ENCODE measurements at places on chromosomes 11 and 22.

DNA sequence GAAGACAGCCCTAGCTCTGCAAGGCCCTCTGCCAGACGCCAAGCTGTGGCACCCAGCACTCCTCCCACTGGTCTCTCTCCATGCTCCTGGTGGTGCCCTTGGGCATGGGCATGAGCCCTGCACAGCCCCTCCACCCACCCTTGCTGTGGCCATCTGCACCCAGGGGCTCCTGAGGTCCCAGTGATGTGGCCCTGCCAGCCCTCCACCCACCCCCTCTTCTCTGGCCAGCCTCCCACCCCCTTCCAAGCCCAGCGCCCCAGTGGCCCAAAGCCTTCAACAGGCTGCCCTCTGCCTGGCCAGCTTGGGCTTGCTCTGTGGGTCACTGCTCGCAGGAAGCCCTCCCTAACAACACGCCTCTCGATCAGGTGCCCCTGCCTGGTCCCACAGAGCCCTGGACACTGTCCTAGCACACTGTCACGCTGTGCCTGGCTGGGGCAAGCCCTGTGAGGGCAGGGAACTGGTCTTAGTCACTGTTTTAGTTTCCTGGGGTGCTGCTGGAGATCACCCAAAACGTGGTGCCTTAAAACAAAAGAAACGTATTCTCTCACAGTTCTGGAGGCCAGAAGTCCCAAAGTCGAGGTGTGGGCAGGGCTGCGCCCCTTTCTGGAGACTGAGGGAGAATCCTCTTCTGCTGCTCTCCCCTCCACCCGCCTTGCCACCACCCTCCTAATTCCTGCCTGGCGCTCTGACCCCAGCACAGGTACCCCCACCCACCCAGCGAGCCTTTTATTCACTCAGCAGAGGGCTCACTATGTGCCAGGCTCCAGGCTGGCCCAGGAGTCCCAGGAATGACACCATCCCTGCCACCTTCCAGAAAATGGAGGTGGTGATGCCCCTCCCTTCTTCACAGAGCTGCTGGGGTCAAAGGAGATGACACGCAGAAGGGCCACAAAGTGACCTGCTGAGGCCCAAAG lies 14.7 kb downstream of the SULT4A1 start:
- no peak for DNase-seq

- DNase-seq, result peak; percentile 88
Observed at GRCh38 chr22:49962012-49962750, 1.6 kb downstream of the PIM3 start.

DNA sequence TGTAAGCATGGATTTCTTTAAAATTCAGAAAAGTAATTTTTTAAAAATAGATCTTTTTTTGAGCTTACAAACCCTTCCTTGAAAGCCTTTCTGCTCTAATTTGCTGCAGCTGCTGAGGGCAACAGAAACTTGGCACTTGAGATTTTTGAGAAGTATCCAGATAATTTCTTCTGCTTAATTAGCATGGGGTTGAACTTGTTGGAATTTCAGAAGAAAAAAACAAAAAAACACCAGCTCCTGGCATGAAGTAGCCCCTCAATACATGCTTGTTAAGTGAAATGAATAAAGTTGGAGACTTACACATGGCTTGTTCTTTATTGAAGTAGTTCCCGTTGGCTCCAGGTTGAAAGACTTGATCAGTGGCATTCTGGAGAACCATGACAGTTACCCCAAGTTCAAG lies 331.4 kb upstream of the RAG2 start:
- DNase-seq, result no peak

DNA sequence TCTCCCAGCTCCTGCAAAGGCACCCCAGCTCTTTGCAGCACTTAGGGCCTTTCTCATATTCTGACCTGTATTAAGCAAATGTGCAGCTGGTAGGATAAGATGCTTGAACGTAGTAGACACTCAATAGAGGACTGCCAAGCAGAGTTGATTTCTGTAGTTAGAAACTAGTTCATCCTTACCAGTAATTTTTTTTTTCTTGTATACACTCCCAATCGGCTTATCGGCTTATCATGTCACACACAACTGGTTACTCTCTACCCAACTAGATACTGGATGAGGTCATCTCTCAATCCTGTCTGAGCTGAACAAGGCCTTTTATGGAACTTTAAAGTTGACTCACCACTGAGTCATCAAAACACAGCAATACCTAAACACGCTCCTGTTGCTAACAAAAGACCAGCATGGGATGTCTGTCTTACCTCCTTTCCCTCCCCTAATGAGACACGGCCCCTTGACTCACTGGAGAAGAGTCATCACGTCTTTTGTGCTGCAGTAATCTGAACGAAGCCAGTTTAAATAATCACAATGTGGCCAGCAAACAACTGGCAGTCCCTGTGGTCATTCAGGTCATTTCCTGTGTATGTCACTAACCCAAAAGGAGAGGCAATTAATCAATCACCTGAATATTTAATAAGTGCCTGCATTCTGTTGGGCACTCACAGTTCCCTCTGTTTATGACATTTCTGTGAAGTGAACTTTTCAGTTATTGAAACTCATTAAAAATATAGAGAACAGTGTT lies 7.5 kb upstream of the WEE1 start:
- DNase-seq, result peak; percentile 64

DNA sequence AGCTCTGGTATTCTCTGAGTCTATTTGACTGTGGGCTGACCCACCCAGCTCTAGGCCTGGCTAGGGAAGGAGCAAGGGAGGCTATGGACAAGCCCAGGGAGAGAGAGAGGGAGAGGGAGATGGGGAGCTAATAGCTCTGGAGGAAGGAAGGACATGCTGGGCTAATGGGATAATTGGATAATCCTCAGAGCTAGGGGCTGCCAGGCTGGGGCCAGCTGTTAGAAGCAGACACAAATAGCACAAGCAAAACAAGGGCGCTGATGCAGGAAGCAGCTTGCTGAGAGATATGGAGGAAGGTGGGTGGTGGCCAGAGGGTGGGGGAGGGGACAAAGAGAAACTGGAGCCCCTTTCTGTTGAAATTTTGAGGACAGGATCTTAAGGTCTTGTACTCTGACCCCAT lies 23.2 kb downstream of the ADORA2A start:
- no peak for DNase-seq

DNA sequence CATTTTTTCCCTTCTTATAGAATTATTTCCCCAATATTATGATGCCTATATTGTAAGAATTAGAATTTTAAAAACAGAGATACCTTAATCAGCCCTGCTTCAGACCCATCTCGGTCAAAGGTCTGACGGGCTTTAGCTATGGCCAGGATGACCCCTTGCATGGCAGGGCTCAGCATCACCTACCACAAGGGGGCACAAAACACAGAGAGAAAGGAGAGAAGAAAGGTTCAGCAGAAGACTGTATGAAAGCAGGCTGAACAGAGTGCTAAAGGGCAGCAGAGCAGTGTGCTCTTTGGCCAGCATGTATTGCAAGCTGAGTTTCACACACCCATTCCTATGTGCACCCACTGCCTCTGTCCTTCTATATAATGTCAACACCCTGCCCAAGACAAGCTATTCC lies 26.8 kb downstream of the CLDN25 start:
- DNase-seq, result no peak

- DNase-seq, result no peak
Observed at GRCh38 chr11:18471995-18472394, 16.3 kb downstream of the LDHAL6A start.

DNA sequence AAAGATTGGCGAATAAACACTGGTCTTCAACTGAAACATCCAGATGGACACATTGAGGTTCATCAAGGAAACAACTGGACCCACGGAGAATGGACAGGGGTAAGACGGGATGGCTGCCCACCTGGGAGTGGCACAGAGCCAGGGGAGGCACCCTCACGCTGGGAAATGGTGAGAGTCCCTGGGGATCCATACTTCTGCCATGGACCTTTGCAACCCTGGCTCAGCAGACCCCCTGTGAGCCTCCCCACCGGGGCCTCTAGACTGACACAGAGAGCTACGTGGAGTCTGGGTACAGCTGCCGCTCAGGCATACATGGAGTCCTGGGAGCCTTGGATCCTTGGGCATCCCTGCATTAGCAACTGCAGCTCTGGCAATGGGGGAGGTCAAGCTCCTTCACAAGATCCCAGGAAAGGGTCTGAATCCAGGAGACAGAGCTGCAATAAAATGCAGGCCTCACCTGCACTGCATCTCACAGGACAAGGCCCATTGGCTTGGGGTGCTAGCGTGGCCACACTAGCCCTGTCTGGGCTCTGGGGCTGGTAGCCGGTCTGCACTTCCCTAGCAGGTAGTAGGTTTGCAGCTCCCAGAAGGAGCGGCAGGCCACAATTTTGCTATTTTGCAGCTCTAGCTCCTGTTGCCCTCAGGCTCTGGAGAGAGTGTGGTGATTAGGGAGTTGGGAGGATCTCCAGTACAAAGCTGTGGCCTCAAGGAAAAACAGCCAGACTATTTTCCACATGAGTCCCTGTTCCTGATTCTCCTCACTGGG lies 496.4 kb upstream of the LRRC4C start:
- no peak for DNase-seq

DNA sequence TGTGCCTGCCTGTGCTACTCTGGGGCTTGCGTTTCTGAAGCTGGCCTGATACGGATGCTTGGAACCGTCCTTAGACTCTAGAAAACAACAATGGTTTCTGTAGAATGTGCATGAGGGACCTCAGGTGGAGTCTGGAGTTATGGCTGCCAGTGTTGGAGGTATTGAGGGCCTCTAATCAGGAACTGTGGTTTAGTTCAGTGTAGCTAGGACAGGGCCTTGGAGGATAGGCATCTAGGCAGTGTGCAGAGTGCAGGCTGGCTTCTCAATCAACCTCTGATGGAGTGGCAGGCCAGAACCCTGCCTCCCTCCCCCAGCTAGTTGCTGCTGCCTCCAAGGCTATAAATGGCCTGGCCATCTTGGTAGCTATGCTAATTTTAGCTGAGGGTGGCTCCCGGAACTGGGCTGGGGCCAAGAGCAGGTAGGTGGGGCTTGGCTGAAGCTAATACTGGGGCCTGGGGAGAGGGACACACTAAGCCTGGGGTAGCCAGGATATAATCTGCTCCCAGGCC lies 4.0 kb downstream of the STIM1 start:
- DNase-seq, result no peak

- no peak for DNase-seq
Observed at GRCh38 chr11:33742249-33742851, 6.1 kb upstream of the CD59 start.

DNA sequence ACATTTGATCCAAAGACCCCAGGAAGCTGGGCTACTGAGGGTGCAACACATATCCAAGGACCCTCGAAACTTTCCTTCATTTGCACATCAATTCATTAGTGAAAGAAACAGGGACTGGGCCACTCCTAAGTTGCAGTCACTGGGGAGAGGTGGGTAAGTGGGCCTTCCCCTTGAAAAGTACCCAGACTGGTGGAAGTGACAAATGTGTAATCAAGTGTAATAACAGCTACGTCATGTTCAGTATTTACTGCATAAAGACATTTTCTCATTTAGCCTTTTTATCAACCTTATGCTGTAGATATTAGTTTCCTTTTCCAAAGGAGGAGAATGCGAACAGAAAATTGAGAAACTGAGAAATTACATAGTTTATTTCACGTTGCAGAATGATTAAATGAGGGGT lies 101.9 kb upstream of the OLFML1 start:
- DNase-seq, result no peak

- no peak for DNase-seq
Observed at GRCh38 chr11:114208377-114208776, 87.8 kb upstream of the NNMT start.

GRCh38 chr22:25567251-25567675 lies 2.8 kb downstream of the GRK3 start:
- no peak for DNase-seq

DNA sequence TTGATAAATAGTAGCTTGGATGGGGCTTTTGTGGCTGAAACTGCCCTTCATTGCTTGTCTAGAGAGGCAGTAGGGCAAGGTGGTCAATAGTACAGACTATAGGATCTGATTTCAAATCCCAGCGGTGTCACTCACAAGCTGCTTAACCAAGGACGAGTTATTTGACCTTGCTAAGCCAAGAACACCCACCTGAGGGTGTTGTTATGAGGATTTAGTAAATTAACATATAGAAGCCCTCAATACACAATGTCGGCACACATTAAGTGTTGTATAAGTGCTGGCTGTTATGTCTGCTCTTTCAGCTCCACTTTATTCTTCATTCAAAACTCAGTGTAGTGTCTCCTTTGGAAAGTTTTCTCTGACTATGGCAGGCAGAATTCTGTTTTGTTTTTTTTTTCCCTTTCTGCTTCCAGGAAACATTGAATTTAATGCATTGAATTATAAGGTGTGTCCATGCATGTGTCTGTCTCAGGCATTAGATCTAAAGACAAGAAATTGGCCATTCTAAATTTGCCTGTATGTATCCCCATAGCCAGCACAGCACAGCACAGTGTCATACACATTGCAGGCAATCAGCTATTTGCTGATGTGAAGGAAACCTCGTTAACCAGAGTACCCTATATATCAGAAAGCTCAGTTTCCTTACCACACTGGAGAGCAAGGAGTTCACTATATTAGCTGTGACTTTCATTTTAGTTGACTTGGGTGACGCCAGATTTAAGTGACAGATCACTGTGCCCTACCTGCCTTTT lies 212.1 kb downstream of the NELL1 start:
- DNase-seq, result no peak

- no peak for DNase-seq
Observed at GRCh38 chr22:29473001-29473400, 7.0 kb upstream of the NEFH start.

- DNase-seq, result no peak
Observed at GRCh38 chr11:77806993-77807392, 13.5 kb downstream of the RSF1 start.

DNA sequence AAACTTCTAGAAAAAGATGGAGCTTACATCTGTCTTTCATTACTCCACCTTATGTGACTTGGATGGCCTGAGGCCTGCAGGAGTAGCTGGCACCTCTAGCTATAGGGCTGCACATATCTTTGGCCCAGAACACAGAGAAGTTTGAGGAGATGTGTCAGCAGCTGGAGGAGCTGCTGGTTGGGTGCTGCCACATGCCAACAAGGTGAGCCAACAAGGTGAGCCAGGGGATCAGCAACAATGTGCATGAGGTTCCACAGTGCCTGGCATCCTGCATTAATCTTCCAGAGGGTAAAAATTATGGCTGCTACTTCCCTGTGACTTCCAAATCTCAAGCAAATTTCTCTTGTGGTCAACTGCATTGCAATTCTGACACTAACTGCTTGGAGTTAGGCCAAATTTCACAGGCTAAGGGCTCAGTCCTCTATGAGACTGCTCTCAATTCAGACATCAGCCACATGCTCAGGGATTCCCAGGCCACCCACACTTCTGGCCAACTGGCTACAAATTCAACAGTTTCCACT lies 16.0 kb downstream of the RBM7 start:
- no peak for DNase-seq

DNA sequence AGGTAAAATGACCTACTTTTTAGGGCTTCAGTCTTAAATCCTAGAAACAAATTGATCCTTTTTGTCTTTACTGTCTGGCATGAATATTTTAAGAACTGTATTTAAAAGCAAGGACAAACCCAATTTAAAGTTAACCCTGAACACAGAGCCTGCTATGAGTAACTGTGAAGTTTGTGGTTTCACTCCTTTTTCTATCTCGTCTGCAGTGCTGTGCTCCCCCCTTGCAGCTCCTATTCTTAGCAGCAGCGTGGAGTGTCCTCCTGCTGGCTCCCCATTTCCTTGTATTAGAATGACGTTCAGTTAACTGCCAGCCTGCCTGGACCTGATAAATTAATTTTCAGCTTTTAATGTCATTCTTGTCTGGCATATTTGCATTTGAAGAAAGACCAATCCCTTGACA lies 40.0 kb upstream of the LRRC4C start:
- DNase-seq, result no peak
